Testis (tissue), 5 donors: ENCODE measurements at places on chromosomes 16 and 17. TPM values are rescaled to one million over a fixed set of nuclear protein-coding genes. Genes with fewer than 3 reads are reported as not detected.

IGF2BP1 gene
- 19.9 TPM for total RNA-seq

ZMYND15 gene
- total RNA-seq, result 25.2 TPM

HSD11B2 gene
- total RNA-seq, result 7.7 TPM

DNA sequence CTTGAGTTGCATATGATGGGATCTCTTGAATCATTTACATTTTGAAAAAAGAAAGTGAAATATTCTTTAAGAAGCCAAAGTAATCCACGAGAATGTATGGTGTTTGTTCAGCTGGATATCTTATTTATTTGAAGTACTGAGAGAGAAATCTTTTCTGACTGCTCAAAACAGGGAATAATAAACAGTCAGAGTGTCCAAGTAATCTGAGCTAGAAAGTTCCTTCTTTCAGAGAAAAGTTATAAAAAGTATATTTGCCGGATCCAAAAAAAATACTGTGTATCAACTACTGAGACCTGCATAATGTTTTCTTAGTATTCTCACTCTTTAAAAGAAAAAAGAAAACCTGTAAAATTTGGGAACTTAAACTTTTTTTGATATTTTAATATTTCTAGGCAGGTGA, 350.8 kb downstream of the WWOX start:
- no peak overlapping the region for H3K4me3 ChIP-seq
- no peaks in the 10 kb centered on the region for H3K4me1 ChIP-seq
- DNase-seq, result no peak
- peak overlapping the region; percentile 38 for H3K27ac ChIP-seq
- no peaks in the 10 kb centered on the region for H3K36me3 ChIP-seq

GRCh38 chr17:2056206-2057174, 1.6 kb downstream of the HIC1 start:
- no peaks in the 10 kb centered on the region for H3K36me3 ChIP-seq
- H3K4me3 ChIP-seq, result peak overlapping the region; percentile 66
- DNase-seq, result no peak
- peaks cover 23% of the 10 kb centered on the region for H3K4me1 ChIP-seq
- H3K27me3 ChIP-seq, result no peaks in the 10 kb centered on the region

DNA sequence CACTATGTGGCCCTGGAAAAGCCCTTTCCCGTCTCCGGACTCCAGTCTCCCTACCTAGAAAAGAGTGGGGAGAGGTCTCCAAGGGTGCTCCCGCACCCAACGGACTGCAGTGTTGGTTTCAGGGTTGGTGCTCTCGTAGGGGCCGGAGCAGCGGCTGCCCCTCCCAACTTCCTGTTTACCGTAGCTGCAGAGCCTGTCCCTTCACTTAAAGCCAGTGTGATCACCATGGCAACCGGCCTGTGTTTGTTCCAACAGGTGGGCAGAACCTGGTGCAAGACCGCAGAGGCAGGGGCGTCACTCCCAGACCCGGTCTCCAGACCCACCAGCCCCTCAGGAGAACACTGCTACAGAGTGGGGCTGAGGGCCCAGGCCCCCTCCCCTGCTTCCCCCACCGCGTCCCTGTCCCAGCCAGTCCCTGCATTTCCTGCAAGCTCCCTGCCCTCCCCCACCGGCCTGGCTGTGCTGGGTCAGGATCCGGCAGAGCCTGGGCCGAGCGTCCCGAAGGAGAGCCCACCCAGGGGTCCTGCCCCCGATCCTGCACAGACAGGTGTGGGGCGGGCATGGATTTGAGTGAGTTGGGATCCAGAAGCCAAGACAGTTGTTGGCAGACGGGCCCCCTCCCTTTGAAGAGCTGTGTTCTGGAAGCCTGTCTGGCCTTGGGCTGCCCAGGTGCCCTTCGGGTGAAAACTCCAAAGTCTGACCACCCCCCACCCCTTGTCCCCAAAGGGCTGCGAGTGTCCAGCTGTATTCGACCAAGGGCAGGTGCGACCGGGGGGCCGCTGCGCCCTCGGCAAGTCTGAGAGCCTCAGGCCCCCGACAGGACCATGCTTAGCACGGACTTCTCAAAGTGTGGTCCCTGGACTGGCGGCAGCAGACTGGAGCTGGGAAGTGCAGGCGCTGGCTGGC, 1.5 kb upstream of the BAIAP3 start:
- peaks cover 16% of the 10 kb centered on the region for H3K4me1 ChIP-seq
- no peaks in the 10 kb centered on the region for H3K27me3 ChIP-seq
- no peak for DNase-seq
- H3K27ac ChIP-seq, result no peak overlapping the region
- H3K4me3 ChIP-seq, result no peak overlapping the region
- no peaks in the 10 kb centered on the region for H3K36me3 ChIP-seq

DNA sequence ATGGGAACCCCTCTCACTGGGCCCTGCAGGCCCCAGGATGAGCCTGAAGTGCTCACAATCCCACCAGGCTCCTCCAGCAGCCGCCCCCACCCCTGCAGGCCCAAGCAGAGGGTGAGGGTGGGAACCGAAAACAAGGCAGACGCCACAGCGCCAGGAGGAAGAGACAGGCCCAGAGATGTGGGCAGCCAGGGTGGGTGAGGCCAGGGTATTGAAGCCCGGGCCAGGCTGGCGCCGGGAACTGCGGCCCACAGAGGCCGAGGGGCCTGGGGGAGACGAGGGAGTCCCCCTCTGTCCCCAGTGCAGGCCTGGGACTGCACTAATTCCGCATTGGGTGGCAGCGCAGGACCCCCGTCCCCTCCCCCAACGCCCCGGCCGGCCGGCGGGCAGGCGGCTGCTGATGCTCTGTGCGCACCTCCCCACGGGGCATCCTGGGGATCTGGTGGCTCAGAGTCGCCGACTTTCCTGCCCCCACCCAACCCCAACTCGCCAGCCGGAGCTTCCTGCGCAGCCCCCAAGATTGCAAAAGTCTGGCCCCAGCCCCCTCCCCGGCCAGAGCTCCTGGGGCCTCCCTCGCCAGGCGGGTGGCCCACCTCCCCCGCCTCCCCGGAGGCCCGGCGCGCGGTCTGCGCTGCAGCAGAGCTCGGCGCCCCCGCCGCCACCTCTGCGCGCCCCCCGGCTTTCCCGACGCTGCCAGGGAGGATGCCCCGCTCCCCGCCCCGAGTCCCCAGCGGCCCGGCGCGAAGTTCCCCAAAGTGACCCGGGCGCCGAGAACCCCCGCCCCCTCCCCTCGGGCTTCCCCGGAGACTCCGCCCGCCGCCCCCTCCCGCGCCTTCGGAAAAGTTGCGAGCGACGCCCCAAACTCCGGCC, 107.8 kb downstream of the ENGASE start:
- H3K36me3 ChIP-seq, result no peaks in the 10 kb centered on the region
- H3K27ac ChIP-seq, result no peak overlapping the region
- peaks cover 5% of the 10 kb centered on the region for H3K4me1 ChIP-seq
- no peak for DNase-seq
- H3K27me3 ChIP-seq, result no peaks in the 10 kb centered on the region

GRCh38 chr17:33475594-33475993, 182.5 kb upstream of the ASIC2 start:
- H3K27me3 ChIP-seq, result no peaks in the 10 kb centered on the region
- no peak overlapping the region for H3K4me3 ChIP-seq
- no peak overlapping the region for H3K27ac ChIP-seq
- no peaks in the 10 kb centered on the region for H3K36me3 ChIP-seq

GRCh38 chr17:59892251-59892923, 356 bp downstream of the TUBD1 start:
- DNase-seq, result peak; percentile 18
- H3K27me3 ChIP-seq, result no peaks in the 10 kb centered on the region
- peak overlapping the region; percentile 37 for H3K27ac ChIP-seq
- peaks cover 5% of the 10 kb centered on the region for H3K4me1 ChIP-seq
